Umbilical cord (tissue), 2 donors: ENCODE measurements at places on chromosomes 5 and 9. TPM values are rescaled to one million over a fixed set of nuclear protein-coding genes. Genes with fewer than 3 reads are reported as not detected.

GRCh38 chr9:136674786-136675349 is 12.2 kb downstream of the EGFL7 start:
- no peak for DNase-seq

DNA sequence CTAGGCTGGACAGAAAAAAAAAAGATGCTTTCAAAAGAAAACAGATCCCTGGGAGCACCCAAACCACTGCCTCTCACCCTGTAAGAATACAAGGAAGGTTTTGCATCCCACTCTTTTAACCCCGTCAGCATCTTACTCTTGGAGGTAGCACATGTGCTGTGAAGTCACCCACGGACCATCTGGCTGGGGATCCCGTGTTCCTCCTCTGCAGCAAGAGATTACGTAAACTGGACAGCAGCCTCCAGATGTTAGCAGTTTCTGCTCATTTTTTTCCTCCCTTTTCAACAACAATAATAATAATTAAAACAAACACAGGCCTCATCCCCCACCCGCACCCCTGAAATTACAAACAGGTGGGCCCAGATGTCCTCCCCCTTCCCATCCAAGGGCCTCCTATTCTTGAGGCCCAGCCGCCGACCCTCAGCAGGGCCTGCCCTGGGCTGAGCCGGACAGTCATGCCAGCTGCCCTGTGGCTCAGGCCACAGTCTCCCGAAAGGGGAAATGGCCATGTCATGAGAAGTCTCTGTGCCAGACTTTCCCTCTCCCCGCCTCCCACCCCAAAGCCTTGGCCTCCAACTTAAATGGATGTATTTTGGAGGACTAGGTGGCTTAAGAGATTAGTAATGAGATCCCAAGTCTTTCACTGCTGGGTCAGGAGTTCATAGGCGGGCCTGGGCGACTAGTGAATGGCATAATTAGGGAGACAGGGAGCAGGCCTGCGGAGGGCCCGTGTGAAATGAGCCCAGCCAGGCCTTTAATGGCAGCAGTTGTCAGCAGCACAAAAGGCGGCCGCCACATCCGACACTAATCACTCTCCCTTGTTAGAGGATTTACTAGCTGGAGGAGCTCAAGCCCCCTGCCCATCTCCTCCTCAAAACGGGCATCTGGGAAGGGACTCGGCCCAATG is 165.1 kb downstream of the PAPPA start:
- peak; percentile 59 for DNase-seq

GRCh38 chr5:58761407-58761806 is 178.5 kb downstream of the RAB3C start:
- peak; percentile 70 for DNase-seq

GRCh38 chr5:5126444-5126843 is 13.7 kb upstream of the ADAMTS16 start:
- DNase-seq: no peak

DNA sequence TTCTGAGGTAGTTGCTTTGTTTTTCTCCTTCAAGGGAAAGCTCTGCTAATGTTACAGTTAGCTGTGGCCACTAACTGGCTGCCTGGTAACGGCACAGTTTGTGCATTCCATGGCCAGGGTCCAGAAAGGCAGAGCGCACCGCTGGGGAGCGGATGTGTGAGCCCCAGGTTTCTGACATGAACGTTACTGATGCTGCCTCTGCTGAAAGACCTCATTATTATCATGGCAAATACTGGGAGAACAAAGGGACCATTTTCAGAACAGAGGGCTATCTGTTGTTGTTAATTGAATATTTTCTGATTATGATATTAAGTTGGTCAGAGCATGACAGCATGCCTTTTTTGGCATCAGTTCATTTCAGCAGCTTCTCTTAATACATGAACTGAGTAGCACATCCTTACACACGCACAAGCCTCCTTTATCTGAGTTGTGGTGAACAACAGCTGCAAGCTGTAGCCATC is 134.1 kb downstream of the NUDT12 start:
- no peak for DNase-seq

- DNase-seq: peak; percentile 38
Observed at GRCh38 chr5:118956727-118957126, 31.6 kb downstream of the DTWD2 start.

DNA sequence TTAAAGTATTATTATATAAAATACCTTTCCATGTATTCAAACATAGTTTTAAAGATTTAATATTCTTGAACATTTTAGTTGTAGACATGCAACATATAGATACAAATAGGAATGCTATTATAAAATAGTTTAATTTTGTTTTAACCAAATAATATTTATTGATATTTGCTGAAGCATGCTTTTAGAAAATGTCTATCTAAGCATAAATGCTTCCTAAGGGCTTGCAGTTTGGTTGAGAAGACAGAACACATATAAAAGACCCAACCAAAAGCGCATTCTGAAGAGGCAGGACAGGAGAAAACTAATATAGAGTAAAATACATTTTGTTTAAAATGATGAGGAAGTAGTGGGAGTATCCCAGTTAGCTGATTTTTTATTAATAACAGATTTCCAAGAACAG is 181.5 kb upstream of the ISL1 start:
- no peak for DNase-seq

GRCh38 chr9:3939820-3940219 is 360.0 kb downstream of the GLIS3 start:
- DNase-seq: no peak

DNA sequence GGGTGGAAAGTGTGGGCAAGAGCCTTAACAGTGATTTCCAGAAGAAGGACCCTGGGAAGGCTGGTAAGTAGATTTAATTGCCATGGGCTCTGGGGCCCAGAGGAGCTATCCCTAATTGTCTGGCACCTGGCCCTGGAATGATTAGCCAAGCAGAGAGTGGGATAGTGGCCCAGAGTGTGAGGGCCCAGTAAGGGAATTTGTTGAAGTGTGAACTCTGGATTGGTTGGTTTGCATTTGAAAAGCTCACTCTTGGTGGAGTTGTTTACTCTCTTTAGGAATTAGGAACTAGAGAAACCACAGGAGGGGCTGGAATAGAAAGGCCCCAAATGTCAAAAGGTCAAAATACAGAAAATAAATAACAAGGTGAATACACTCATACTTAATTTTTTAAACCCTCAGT is 207.1 kb downstream of the GABRG2 start:
- no peak for DNase-seq

DNA sequence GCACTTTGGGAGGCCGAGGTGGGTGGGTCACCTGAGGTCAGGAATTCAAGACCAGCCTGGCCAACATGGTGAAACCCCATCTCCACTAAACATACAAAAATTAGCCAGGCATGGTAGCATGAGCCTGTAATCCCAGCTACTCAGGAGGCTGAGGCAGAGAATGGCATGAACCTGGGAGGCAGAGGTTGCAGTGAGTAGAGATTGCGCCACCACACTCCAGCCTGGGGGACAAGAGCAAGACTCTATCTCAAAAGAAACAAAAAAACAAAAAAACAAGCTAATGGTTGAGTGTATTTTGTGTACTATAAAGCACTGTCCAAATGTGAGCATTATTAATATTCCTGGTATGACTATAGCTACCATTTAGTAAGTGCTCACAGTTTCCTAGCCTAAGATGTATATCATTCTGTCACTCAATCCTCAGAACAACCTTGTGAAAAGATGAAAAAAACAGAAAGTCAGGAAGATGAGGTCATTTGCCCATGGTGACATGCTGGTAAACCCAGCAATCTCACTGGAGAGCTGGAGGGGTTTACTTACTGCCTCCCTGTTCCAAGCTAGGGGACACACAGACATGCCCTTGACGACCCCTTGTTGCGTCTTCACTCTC is 27.7 kb downstream of the ARHGEF37 start:
- DNase-seq: no peak

- no peak for DNase-seq
Observed at GRCh38 chr5:81137833-81138232, 95.3 kb upstream of the CKMT2 start.

DNA sequence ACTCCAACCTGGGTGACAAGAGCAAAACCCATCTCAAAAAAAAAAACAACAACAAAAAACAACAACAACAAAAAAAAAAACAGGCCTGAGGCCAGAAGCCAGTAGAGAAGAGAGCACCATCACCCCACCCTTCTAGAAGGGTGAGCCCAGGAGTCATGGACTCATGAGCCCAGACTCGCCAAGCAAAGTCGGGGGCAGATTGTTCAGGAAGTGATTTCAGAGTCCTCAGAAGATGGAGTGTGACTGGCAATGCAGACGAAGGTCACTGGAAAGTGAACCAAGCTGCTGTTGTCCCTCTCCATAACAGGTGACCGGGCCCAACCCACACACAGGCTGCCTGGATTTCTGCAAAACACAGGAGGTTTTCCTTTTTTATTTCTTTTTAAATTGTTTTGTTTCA is 9.0 kb upstream of the WDR38 start:
- DNase-seq: no peak

- no peak for DNase-seq
Observed at GRCh38 chr5:133341915-133342710, 270.2 kb downstream of the FSTL4 start.

DNA sequence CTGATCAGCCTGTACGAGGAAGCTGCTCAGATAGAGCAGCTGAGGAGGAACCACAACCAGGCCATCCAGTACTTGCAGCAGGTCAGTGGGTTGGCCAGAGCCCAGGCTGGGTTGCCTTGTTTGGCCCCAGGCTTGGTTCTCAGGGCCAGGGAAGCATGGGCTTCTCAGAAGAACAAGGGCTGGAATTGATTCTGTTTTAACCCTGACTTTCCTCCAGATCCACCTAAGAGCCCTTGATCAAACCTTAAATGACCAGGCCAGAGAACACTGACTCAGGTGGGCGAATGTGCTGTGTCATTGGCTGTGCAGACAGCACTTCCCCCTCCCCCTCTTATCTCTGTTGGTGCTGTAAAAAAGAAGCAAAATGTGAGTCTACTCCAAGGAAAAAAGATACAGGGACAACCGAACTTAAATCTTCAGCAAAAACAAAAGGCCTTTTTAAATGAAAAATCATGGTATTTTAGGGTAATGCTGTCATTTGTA is 28.1 kb downstream of the TTC23L start:
- no peak for DNase-seq

The ZSWIM6 gene
- 21.2 TPM for total RNA-seq

The ICE1 gene
- total RNA-seq: 39.7 TPM

The LCN15 gene
- 2.2 TPM for total RNA-seq

The CDC20B gene
- total RNA-seq: 0.96 TPM

The NRG2 gene
- total RNA-seq: not detected

The OCLN gene
- 12.5 TPM for total RNA-seq

The ROPN1L gene
- total RNA-seq: 7.5 TPM

The FOXD4 gene
- total RNA-seq: 3.4 TPM

The GPX8 gene
- total RNA-seq: 135 TPM
